ENCODE measurements at places on chromosomes 3 and 15.

DNA sequence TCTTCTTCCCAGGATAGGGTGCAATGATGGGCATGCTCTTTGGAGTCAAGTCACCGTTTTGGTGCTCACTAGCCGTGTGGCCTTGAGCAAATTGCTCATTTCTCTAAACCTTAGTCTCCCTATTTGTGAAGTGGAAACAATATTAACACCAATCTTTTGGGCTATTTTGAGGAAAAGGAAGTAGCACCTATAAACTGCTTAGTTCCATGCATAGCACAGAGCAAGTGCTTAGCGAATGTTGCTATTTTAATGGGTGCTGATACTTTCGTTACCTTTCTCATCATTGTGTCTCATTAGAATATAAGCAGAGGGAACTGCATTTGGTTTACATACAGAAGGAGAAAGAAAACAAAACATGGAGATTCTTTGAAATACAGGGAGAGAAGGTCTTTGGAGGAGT lies 66.1 kb downstream of the BOC start:
- no peak for DNase-seq

DNA sequence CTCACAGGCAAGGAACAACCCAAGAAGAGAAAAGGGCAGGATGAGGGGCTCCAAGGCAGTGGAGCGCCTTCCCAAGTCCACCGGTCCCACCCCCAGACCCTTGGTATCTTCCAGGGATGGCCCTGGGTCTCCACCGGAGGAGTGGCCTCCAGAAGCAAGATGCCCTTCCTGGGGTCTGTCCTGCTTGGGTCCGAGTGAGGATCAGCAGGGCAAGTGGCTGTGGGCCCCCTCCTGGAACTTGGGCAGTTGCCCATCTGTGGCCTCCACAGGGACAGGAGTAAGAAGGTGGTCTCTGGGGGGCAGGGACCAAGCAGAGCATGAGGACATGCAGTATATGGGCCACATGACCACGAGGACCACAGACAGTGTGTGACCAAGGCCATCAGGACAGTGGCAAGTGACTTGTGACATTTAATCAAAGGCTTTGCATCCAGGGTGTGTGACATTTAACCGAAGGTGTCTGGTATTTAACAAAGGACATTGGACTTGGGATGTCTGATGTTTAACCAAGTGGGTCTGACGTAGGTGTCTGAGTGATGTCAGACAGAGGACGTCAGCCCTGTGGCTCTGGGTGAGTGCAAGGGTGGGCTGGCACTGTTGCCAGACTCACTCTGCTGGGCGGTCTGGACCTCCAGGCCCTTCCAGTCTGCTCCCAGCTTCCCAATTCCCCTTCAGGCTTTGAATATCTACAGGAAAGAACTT lies 34.7 kb downstream of the SCN5A start:
- peak; percentile 72 for DNase-seq

GRCh38 chr3:56903231-56903782 lies 101.6 kb upstream of the ARHGEF3 start:
- no peak for DNase-seq

GRCh38 chr3:9793161-9793781 lies 389 bp downstream of the ARPC4 start:
- DNase-seq = no peak

DNA sequence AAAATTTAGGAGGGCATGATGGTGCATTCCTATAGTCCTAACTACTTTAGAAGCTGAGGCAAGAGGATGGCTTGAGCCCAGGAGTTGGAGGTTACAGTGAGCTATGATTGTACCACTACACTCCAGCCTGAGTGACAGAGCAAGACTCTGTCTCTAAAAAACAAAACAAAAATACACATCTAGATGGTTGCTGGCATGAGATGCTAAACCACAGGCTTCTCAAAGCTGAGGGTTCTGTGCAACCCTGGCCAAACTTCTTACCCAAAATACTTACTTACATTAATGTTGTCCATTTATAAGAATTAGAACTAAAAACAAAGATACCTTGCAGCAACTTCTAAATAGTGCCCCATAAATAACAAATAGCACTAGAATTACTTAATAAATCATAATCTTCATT lies 14.3 kb upstream of the ARHGEF3 start:
- no peak for DNase-seq

- DNase-seq = no peak
Observed at GRCh38 chr3:50153782-50154475, 1.2 kb upstream of the SEMA3F start.

GRCh38 chr3:186669378-186670084 lies 3.7 kb downstream of the HRG start:
- no peak for DNase-seq

GRCh38 chr3:58015520-58015915 lies 7.3 kb downstream of the FLNB start:
- DNase-seq = no peak

DNA sequence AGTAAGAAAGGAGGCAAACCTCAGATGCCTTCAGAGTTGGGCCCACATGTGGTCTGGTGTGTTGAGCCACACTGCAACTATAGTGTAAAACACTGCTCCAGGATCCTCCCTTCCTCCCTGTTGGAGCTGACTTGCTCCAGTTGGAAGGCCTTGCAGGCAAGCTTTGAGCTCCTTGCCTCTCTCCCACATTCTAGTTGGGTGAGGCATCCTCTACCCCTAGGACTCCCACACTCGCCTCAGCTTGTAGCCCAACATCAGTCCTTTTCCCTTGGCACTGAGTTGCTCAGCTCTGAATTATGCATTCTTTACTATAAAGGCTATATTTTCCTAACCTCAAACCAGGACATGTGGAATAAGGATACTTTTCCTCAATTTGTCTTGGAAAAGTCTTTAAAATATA lies 143.9 kb downstream of the NECTIN3 start:
- no peak for DNase-seq

GRCh38 chr3:14486460-14486859 lies 53.7 kb downstream of the GRIP2 start:
- no peak for DNase-seq

- no peak for DNase-seq
Observed at GRCh38 chr15:40554161-40554525, 10.7 kb downstream of the CCDC32 start.

DNA sequence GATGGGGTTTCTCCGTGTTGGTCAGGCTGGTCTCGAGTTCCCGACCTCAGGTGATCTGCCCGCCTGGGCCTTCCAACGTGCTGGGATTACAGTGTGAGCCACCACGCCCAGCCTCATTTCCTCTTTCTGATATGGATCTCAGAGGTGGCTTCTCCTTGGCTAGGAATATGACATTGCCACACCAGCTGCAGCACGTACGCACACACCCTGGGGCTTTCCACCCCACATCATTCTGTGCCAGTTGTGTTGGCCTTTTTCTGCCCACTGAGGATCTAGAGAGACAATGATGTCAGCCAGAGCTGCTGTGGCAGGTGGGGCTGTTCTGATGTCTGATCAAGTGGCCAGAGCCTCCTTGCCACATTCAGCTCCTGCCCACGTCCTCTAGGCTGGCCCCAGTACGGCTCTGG lies 29.0 kb downstream of the TMEM45A start:
- no peak for DNase-seq

DNA sequence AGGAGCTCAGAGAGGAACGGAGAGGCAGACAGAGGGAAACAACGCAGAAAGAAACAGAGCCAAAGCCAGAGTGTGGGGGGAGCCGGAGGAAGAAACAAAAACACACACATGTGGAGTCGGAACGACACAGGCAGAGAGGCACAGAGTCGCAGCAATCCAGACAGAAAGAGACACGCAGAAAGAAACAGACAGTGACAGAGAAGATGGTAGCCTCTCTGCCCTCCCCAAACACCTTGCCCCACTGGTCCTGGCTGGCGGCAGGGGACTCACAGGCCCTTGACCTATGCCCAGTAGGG lies 1.7 kb downstream of the NCKIPSD start:
- DNase-seq = no peak

DNA sequence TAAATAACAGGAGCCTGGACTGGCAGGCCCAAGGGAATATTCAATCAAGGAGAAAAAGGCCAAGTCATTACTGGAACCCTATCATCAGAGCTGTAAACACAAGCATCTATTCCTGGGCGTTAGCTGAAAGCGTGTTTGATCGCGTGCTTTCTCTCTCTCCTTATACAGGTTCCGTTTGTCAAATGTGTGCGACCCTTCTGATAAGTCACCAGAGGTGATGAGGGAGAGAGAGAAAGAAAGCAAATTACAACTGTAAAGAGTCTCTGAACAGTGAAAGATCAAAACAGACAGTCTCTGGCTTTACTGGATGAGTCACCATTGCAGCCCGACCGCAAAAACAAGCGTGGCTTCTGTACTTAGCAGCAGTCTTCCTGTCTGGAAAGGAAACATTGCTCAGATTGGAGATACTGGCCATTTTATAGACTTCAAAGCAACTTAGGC lies 39.5 kb upstream of the TPRG1 start:
- no peak for DNase-seq

GRCh38 chr15:37100109-37100965 lies at the start of gene MEIS2:
TSS of gene MEIS2 (minus strand) at chr15:37100549. CDS start at chr15:37099466, 1,083 bp downstream.
- DNase-seq = peak; percentile 93

GRCh38 chr3:111476701-111477100 lies 65.3 kb upstream of the CD96 start:
- DNase-seq = no peak

DNA sequence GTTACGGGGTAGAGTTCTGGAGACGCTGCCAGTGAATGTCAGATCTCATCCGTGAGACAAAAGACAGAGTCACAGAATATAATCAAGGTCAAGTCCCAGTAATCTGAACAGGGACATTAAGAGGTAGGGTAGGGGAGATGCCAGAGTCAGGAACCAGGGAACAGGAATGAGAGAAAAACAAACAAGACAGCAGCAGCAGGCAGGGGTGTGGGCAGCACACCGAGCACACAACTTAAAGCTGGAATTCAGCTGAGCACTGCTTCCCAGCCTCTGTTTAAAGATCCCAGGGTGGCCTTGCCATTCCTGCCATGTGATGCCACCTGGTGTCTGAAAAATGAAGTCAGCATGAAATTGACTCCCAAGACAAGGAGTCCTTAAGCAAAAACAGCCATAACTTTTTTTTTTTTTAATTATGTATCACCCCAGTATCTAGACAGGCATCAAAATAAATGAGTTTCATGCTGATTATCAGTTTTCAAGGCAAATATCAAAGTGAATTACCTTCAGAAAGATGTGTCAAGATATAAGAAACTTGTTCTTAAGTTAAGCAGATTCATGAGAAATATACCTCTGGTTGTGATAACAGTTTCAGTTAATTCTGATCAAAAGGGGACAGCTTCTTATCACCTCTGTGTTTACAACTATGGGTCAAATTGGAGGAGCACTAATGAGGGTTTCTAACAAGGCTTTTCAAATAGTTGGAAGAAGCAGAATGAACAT lies 203.7 kb downstream of the SLC9A9 start:
- no peak for DNase-seq

GRCh38 chr15:25437777-25438600 lies 835 bp downstream of the UBE3A start:
- DNase-seq = peak; percentile 74

DNA sequence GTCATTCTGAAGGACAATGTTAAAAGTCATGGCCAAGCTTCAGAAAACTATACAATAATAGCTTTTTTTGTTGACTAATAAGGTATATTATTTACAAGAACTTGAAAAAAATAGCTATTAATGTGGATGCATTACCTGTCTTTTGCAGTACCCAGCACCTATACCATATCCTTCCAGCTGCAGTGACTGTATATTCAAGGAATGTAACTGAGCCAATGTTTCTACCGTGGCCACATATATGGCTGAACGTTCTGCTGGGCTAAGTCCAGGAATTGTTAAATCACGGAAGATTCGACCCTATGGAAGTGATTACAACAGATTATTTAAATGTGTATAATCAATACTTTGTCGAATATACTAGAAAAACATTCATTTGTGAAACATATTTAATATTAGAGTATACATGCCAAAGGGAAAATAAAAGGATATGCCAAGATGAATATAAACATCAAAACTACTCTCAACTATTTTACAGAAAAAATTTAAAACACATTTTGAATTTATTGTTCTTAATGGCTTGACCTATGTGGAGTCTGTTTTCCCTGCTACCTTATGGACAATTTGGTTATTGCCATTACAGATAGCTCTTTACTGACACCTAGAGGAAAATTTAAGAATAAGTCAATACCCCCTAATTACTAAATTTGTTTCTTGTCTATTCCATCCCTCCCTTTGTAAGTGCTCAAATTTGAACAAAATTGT lies 17.6 kb downstream of the ACAD11 start:
- DNase-seq = no peak

DNA sequence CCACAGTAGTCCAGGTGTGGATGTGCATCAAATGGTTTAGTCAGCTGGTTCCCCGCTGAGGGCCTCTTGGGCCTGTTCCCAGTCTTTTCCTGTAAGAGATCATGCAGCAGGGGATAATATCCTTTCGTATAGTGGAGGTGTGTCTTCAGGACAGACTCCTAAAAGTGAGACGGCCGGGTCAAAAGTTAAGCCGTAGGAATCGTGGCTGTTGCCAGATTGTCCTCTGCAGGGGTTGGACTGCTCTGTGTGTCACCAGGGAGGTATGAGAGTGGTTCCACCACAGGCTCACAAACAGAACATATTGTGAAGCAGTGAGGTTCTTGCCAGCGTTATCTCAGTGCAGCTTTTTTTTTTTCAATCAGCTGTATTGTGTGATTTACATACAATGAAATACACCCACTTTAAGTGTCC lies 95.0 kb downstream of the VGLL4 start:
- DNase-seq = no peak

GRCh38 chr3:127396473-127396872 lies 108.6 kb upstream of the PRR20G start:
- DNase-seq = no peak

- DNase-seq = no peak
Observed at GRCh38 chr15:63872759-63873510, 39.2 kb upstream of the HERC1 start.

DNA sequence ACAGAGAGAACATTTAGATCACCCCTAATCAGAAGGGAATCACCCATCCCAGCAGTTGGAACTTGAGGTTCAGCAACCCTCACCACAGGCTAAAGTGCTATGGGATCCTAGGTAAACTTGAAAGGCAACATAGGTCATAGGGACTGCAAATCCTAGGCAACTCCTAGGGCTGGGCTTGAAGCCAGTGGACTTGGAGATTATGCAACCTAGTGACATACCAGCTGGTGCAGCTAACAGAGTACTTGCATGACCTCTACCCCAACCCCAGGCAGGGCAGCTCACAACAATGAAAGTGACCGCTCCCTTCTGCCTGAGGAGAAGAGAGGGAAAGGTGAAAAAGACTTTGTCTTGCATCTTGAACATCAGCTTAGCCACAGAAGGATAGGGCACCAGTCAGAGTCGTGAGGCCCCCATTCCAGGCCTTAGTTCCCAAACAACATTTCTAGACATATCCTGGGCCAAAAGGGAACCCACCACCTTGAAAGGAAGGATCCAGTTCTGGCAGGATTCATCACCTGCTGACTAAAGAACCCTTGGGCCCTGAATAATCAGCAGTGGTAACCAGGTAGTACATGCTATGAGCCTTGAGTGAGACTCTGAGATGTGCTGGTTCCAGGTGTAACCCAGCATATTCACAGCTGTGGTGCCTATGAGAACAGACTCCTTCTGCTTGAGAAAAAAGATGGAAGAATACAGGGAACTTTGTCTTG lies 37.6 kb upstream of the FBN1 start:
- DNase-seq = no peak

- DNase-seq = no peak
Observed at GRCh38 chr3:98541695-98542094, 9.9 kb downstream of the GPR15 start.

Measured in cardiac septum (tissue), 1 donor.